Suppressor macrophage (primary cell): ENCODE measurements at places on chromosomes 7 and 10.

DNA sequence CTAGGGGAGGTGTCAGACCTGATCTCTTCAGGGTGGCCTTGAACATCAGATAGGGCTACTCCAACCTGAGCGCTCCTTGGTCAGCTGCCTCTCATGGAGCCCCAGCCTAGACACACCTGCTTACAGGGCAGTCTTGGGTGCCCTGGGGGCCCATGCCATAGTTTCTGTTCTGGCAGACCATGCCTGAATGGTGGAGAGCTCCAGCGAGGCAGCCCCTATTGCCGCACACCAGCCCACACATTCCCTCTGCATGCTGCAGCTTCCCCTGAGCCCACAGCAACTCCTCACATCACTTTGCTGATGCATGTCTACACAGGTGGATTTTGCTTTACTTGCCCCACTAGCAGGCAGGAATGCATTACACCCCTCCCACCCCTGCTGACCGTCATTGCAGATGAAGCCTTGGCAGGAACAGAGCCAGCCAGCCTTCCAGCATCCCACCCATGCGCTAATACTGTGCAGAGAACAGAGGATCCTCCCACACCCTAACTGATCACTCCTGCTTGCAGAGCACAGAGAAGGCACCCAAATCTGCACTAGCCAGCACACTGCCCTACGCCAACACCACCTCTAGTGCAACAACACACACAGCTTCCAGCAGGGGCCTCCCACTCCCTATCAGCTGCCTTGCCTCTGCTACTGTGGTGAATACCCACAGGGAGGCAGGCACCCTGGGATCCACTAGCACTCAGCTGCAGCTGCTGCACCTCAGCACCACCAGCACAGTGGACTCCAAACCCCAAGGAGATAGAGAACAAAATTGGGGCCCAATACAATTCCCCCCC lies 43.0 kb upstream of the GRM3 start:
- DNase-seq: no peak

DNA sequence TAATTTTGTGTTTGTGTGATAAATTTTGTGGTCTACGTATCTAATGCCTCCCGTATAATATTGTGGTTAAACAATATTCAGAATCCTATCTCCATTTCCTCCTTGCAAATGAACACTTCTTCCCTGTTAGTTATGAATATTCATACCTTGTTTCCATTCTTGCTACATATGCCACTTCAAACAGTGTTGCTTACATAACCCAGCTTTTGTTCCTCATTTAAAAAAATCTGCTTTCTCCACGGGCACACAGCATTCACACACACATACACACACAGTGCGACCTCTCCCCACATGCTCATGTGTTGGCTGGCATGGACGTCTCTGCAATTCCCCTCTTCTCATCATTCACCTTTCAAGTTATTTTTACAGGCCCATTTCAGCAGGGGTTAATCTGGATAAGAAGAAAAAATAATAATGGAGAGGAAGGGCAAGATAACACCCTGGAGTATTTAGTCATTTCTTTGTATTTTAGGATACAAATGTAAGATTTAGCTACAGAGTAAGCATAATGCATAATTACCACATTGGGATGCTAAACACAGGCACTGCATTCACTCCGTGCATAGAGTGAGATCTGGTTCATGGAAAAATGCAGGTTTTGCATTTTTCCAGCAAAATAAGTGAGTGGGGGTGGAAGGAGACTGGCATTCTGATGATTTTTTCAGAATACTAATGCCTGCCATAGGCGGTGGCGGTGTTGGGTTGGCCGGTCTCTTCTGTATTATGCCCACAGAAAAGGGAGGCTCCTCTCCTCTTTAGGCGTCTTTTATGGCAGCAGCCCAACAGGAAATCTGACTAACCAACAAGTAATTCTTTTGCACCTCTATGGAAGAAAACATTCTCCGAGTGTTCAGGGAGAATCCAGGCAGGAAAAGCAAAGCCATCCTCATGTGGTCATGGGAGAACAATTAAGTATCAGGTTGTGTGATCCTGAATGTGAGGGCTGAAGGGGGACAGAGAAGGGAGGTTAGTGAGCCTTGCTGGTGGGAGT lies 31.7 kb upstream of the ELMO1 start:
- peak; percentile 32 for DNase-seq

DNA sequence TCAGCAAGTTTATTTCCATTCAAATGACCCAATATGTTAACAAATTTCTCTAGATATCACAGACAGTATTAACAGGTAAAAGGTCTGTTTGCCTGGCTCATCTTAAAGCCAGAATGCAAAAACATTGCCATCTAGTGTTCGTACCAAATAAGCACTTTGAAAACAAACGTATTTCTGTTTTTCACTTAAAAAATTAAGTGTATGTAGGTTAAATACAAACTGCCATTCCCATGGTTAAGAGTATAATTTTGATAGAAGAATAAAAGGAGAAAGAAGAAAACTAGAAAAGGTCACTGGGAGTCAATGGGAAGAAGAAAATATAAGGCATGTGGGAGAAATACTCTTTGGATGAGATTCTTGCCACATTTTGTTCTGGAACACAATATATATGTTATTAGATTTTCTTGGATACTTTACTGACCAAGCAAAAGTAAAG lies 51.0 kb downstream of the ORC5 start:
- no peak for DNase-seq

DNA sequence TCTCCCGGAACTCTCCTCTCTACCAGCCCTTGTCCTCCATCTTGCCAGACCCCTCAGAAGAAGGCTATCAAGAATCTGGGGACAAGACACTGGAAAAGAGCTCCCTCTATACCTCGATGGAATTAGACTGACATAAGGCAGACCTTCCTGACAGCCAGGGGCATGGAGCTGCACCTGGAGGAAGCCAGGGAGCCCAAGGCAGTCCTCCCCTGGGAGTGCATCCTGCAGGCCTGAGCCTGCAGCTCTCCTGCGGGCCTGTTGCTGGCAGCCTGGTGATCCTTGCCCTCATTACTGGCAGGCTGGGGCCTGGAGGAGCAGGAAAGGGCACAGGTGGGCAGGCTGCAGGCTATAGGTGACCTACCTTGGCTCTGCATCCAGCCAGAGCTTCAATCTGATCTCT lies 323.4 kb downstream of the GRID1 start:
- DNase-seq: no peak

GRCh38 chr7:55903985-55904759 lies 16.9 kb downstream of the ZNF713 start:
- peak; percentile 1 for DNase-seq

DNA sequence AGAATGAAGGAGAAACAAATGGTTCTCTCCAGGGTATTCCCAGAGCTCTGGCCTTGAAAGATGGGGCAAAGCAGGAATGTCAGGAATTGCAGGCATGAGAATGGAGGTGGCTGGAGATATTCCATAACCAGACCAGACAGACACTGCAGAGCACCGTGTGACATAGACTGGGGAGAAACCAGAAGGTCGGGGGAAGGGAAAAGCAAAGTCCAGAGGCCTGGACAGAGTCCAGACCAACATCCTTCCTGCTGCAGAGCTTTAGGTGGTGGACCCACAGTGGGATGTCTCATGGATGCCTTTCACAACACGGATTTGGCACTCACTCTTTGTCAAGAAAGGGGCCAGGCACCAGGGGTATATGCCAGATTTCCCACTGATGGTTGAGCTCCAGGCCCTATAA lies 177.2 kb upstream of the INHBA start:
- peak; percentile 47 for DNase-seq

GRCh38 chr10:123562811-123563580 lies 103.2 kb upstream of the GPR26 start:
- DNase-seq: no peak

- peak; percentile 11 for DNase-seq
Measured at GRCh38 chr7:1531979-1532455, 1.5 kb downstream of the MAFK start.

DNA sequence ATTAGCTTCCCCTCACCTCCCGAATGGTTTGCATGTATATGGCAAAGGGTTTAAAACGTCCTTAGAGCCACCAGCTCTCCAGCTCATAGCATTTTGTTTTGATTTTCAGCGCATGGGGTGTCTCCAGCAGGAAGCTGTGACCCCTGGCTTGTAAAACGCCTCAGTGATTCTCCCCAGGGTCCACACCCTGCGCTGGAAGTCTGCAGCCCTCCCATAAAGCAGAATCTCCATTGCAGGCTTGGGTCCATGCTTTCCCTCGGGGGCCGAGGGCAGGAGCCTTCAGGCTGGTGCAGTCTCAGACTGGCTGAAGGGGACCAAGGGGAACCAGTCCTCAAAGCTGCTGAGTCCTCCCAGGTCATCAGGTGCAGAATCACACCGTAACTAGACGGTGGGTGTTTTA lies 109.7 kb downstream of the VIPR2 start:
- no peak for DNase-seq
